ENCODE measurements at places on chromosomes 6 and 20.

DNA sequence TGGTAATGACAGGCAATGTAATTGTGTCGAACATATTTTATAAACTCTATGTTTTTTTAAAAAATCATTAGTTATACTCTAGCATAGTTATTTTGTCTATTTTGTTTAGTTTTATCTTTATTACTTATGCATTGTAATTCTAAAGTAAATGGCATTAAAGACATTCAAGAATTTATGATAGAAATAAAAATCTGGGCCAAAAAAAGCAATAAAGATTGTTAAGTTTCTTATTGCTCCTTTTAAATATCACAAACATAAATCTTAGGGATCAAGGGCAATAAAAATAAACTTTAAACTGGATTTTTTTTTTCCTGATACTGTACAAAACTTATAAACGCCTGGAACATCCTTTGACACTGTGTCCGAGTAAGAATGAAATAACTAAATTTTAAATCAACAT is 931.5 kb upstream of the EYS start:
- DNase-seq: no peak

- DNase-seq: no peak
These were observed 374.1 kb upstream of the SULF2 start for GRCh38 chr20:48159145-48160008.

- DNase-seq: no peak
These were observed 118.3 kb downstream of the SLC23A2 start for GRCh38 chr20:4883051-4883450.

- no peak for DNase-seq
These were observed 78.6 kb upstream of the QKI start for GRCh38 chr6:163335671-163336545.

DNA sequence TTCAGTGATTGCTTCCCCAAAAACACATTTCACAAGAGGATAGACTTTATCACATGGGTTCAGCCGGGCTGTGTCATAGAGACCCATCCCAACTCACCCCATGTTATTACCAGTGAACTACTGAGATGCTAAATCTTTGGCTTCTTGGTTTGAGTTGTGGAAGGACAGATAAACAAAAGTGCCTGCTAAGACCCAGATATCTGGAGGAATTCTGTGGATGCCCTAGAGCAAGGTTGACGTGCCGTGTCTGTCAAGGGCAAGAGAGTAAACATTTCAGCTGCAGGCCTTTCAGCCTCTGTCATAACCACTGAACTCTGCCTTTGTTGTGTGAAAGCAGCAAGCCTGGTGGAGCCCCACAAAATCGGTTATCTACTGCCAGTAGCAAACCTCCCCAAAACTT is 11.2 kb upstream of the THBD start:
- DNase-seq: no peak

DNA sequence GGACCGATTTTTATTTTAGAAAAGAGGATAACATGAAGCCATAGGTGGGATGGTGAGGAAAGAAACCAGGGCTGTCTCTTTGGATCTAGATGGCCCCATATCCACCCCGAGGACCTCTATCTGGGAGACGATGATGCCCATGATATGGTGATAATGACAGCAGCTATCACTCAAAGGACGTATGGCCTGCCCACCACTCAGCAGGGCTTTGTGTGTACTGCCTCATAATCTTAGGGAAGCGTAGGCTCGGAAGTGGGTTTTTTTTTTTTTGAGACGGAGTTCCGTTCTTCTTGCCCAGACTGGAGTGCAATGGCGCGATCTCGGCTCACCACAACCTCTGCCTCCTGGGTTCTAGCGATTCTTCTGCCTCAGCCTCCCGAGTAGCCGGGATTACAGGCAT is 8.2 kb upstream of the TAF8 start:
- no peak for DNase-seq

DNA sequence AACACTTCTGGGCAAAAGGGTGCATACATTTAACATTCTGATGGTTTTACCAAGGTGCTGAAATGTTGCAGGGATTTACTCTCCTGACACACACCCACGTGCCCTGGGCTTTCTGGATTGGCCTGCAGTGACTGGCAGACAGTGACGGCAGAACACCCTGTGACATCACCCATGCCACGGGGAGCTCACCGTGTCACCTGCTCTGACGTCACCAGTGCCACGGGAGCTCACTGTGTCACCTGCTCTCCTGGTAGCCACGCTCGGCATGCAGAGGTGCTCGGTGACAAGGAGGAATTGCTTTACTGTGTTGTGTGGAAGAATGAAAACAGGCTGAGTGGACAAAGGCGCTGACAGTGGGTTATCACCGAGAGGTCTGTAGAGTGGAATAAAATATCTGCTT is 99.3 kb downstream of the RAMACL start:
- DNase-seq: no peak

DNA sequence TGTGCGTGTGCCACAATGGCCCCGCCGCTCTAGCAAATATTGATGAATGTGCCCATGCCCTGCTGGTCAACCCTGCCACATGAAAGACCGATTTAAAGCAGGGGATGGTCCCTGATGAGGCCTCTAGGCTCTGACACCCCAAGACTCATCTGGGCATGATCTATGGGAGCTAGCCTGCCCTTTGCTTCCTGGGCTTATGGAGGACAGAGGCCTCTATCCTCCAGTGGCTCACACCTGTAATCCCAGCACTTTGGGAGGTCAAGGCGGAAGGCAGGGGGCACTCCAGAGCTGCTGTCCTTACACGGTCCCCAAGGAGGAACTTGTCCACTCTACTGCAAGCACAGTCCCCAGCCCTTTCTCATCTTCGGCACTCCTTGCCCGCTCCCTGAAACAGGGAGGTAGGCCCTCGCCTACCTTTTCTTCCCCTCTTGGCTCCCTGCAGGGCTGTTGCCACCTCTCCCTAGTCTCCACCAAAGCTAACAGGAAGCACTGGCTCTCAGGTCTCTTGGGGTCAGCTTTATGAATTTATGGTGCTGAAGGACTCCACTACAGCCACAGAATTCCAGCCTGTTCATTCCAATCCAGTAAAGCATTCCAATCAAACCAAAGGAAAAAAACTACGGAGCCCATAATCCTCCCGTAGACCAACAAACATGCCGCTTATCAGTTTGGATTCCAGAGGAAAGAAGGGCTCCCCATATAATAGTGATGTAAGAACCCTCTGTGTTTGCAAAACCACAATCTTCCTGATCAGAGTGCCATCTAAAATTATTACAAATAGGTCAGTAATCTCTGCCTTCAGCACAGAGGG is 48.7 kb upstream of the FOXQ1 start:
- DNase-seq: no peak

DNA sequence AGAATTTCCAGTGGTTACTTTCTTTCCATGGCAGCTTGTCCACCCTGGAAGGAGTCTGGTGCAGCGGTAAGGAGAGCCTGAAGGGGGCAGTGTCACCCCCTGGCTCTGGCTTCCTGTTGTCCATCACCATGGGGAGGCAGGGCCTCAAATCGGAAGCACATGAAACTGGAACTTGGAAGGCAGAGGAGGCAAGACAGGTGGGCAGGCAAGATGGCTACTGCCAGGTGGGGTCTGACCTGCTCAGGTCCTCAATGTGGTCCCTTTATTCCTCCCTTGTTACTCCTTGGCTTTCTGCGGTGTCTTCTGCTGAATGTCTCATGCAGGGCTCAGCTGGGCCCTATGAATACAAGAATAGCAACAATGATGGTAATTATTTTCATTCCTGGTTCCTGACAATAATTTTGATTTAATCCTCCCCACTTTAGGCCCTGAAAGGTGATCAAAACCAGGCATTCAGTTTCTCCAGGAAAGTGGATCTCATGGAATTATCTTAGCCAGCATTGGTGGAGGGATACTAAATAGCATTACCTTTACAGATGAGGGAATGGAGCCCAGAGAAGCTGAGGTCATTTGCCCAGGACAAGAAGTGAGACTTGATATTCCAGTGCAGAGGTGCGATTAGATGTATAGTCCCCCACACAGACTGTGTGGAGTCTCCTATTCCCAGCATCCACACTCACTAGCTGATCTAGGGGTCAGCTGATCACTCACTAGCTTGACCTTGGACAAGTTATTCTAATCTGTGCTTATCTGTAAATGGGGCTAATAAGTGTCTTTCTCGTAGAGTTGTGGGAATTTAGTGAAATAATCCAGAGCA is 17.6 kb upstream of the SNAI1 start:
- no peak for DNase-seq

- DNase-seq: peak; percentile 54
These were observed 7.5 kb downstream of the SRXN1 start for GRCh38 chr20:645318-646106.

- no peak for DNase-seq
These were observed 236.8 kb upstream of the MAN1A1 start for GRCh38 chr6:119586250-119586882.

DNA sequence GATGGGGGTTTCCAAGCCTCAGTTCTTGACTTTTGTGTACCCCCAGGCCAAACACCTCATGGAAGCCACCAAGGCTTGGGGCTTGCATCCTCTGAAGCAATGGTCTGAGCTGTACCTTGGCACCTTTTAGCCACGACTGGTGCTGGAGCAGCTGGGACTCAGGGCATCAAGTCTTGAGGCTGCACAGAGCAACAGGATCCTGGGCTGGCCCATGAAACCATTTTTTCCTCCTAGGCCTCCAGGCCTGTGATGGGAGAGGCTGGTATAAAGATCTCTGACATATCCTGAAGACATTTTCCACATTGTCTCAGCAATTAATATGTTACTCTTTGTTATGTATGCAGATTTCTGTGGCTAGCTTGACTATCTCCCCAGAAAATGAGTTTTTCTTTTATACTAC is 269.1 kb upstream of the TBX18 start:
- no peak for DNase-seq

DNA sequence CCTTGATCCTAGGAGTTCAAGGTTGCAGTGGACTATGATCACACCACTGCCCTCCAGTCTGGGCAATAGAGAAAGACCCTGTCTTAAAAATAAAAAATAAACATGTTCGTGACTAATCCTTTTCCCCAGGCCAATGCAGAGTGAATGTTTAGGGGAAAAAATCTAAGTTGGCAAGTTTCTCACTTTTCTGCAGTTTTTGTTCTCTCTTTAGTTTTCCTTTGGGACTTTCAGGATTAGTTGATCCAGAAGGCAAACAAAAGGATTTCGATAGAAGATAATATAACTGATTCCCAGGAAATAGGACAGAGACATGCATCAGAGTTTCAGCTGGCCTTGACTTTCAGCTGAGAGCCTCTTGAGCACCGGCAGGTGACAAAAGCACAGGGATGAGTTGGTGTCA is 53.3 kb downstream of the SOD2 start:
- no peak for DNase-seq

- DNase-seq: no peak
These were observed 15.6 kb upstream of the RBM24 start for GRCh38 chr6:17265570-17265969.

DNA sequence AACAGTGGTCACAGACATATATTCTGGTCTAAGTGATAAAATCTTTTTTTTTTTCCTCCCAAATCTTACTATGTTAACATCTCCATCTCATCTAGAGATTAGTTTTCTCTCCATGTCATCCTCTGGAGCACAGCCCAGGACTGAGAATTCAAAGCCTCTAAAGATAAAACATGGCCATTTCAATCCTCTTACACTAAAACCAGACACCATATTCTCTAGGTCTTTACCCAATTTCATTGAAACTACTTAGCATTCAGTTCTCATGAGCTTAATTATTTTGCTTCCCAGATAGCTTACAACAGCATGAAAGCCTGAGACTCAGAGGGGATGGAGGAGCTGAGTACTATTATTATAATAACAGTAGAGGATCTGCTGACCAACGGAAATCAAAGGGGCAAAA is 92.7 kb downstream of the FARS2 start:
- DNase-seq: no peak

DNA sequence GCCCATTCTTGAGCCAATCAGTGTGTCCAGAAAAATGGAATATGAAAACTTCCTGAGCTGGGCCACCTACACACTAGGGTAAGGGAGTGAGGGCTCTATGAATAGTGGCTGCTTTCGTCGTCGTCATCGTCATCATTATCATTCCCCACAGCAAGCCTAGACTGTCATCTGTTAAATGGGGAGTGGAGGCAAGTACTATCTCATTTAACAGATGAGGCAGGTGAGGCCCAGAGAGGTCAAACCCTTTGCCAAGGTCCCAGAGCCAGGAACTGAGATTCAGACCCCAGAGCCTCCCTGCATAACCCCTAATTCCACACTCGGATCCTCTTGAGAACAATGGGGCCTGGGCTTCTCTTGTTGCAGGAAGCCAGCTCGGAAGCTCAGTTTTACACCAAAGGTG is 20.6 kb downstream of the BPIFB1 start:
- DNase-seq: no peak

DNA sequence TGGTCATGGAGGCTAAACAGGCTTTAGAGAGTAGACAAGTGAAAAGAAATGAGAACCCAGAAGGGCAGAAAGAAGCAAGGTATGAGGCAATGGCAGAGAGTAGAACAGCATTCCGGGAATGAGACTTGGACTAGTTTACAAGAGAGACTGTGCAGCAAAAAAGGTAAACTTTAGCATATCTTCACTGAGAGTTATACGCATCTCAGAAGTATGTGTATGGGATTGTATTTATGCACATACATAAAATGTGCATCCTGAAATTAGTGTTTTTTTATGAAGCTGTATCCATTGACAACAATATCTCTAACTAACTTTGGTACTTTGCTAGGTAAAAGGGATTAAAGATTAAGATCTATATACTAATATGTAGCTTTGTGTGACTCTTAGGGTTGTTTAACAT is 753.6 kb downstream of the BCKDHB start:
- DNase-seq: no peak

Data from CD4-positive, alpha-beta memory T cell (primary cell).